Immature natural killer cell (primary cell): ENCODE measurements at places on chromosomes 12 and 14.

GRCh38 chr14:40623643-40624042, 983.0 kb upstream of the LRFN5 start:
- DNase-seq = no peak

GRCh38 chr14:71481021-71481654, 451.1 kb upstream of the RGS6 start:
- no peak for DNase-seq

- DNase-seq = no peak
Measured at GRCh38 chr14:35910191-35910590, 84.1 kb downstream of the BRMS1L start.

DNA sequence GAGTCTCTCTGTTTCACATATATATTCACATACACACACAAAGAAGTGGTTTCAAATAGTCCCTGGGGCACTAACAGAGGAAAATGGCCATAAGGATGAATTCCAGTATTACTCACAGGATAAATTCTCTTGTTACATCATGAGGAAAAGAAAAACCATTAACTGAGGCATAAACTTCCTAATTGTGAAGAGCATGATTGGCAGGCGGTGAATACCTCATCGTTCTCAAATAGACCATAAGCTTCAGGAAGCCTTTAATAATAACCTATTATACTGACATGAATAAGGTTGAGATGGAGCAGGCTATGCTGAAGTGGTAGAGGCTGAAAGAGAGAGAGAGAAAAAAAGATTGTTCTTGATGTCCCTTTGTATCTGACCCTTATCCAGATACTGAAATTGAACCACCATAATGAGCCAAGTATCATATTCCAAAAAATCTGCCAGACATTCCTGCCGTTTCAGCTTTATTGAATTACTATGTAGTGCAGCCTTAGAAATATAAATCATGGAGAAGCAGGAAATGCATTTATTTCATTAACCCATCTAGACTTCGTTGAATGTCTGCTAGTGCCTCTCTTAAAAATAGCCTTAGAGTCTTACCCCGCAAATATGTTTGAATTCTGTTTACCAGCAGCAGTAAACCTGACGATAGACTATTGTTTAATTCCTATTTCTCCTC, 86.8 kb downstream of the NUAK1 start:
- no peak for DNase-seq

DNA sequence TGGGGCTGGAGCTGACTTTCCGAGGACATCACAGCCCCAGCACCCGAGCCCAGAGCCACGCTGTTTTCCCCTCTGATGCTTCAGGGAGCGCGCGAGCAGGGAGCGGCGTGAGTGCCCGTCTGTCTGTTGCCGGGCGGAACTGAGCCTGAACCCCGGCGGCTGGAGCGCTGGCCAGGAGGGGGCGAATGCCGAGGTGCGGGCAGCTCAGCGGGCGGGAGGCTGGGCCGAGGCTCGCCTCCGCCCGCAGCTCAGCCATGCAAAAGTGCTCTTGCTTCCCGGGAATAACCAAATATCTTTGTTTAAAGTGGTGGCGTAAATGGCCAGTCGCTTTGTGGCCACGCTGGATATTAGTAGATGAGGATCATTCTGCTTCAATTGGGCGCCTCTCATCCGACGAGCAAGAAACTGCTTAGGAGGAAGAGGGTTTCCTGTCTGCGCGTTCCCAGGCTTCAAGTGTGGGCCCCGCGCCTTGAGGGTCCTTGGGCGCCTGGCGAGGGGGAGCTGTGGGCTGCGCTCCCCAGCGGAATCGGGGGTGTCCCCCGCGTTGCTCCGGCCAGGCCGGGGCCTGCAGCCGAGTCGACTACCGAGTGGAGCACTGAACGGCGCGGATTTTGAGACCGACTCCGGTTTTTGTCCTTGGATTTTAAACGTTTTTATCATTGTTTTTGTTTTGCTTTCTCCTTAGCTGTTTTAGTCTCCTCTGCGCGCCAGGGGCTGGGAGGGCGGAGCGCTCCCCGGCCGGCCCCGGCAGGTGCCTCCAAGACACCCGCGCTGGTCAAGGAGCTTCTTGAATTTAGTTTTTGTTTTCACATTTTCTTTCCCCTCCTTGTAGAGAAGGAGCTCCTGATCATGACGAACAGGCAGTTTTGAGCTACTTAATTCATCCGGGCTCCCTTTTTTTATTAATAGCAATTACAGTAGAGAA, 831 bp upstream of the NKX2-1 start:
- no peak for DNase-seq

GRCh38 chr12:12158858-12159257, 88.1 kb downstream of the BCL2L14 start:
- no peak for DNase-seq

DNA sequence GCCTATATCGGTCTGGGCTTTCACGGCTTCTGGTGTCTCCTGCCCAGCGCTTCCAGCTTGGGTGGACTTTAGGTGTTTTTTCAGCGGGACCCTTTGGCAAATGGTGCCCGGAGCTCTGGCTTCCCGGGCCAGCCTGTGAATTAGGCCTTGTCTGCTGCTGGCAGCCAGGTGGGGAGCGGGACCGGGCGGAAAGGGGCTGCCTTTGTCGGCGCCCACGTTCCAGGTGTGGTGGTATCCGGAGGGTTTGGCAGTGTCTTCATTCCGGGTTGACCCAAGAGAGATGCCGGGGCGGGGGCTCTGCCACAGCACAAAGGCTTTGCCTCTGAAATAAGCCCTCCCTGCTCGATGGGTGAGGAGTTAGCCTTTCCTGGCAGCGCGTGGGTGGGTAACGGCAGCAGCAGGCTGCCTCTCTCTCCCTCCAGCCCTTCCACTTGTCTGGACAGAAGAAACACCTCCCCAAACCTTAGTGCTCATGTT, 9.5 kb downstream of the RFLNA start:
- DNase-seq = no peak

- DNase-seq = peak; percentile 25
Measured at GRCh38 chr12:121711361-121712189, 977 bp upstream of the TMEM120B start.

DNA sequence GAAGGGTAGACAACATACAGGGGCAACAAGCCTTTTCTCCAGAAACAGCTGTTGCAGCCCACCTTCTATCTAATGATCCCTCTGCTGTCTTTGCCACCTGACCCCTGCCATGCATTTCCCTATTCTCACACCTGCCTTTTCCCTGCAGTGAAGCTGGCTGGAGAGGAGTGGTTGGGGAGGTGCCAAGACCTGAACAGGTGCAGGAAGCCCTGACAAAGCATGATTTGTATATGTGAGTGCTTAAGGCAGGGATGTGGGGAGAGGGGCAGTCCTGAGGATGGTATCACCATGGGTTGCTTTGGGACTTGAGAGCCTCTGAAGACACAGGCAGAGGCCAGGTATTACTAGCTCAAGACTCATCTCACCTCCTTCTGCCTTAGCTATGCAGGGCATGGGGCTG, 2.9 kb upstream of the PFDN5 start:
- no peak for DNase-seq

DNA sequence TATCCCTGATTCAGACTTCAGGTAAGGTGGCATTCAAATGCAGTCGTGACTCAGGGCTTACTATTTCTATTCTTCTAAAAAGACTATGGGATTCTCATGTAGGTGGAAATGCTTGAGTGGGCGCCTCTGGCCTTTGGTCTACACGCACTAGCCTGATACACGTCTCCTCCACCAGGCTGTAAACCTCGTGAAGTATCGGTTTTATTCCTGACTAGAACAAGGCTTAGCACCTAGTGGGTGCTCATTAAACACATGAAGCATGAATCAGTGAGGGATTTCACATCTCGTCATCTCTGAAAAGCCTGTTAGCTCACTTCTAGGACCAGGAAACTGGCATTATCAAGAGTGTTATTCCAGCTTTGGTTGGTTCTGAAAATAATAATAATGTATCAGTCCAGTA, 17.7 kb upstream of the HNF1A start:
- DNase-seq = no peak

- DNase-seq = no peak
Measured at GRCh38 chr14:42224053-42224888, 617.6 kb downstream of the LRFN5 start.

DNA sequence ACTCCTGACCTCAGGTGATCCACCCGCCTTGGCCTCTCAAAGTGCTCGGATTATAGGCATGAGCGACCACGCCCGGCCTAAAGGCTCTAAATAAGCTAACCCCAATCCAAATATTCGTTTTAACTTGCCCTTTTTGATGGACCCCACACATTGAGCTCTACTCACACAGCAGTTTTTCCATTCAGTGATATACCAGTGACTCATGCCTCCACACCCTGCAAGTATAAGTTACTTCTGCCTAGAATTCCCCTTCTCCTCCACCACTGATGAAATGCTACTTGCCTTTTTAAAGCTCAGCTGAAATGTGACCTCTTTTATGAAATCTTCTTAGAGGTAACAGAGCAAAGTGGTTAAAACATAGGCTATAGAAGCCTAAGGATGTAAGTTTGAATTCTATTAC, 68.8 kb downstream of the EXOC5 start:
- DNase-seq = no peak

- no peak for DNase-seq
Measured at GRCh38 chr12:124217508-124218242, 77.2 kb upstream of the RFLNA start.

GRCh38 chr12:7091660-7092228, 501 bp downstream of the C1R start:
- DNase-seq = no peak
